NCI-H1092 treated with DMSO at 0.1 percent for 48 hours (cell line): ENCODE measurements at places on chromosomes 11 and 22.

- peak; percentile 16 for DNase-seq
Observed at GRCh38 chr22:33842421-33843094, 77.7 kb downstream of the LARGE1 start.

DNA sequence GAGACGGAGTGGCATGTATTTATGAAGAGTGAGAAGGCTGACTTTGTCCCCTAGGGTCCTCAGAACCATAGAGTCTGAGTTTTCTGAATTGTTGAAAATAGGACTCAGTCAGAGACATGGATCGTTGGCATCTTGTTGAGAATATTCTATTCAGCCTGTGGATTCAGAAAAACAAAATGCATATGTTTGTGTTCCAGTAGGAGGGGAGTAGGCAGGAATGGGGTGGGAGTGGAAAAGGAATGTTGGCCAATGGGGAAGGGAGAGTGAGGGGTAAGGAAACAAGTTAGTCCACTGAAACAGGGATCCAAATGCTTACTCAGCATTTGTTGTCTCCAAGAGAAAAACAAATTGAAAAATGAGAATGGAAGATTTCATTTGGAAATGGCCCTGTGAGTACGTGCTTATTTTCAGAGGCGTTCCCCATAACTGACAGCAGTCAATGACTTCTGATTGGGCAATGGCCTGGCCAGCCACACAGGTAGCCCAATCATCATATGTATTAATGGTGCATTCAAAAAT lies 14.7 kb downstream of the BARX2 start:
- no peak for DNase-seq

- no peak for DNase-seq
Observed at GRCh38 chr11:2295971-2296912, 5.5 kb downstream of the C11orf21 start.

GRCh38 chr11:102600666-102601065 lies 24.5 kb downstream of the MMP20 start:
- DNase-seq, result no peak

DNA sequence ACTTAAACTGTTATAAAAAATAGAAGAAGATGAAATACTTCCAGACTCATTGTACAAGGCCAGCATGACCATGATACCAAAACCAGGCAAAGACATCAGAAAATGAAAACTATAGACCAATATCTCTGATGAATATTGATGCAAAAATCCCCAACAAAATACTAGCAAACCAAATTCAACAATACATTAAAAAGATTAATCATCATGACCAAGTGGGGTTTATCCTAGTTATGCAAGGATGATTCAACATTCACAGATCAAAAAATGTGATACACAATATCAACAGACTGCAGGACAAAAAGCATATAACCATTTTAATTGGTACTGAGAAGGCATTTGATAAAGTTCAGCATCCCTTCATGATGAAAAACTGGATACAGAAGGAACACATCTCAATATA lies 824.5 kb upstream of the RAG2 start:
- DNase-seq, result no peak

GRCh38 chr22:30423301-30423958 lies 2.1 kb upstream of the MTFP1 start:
- DNase-seq, result no peak

DNA sequence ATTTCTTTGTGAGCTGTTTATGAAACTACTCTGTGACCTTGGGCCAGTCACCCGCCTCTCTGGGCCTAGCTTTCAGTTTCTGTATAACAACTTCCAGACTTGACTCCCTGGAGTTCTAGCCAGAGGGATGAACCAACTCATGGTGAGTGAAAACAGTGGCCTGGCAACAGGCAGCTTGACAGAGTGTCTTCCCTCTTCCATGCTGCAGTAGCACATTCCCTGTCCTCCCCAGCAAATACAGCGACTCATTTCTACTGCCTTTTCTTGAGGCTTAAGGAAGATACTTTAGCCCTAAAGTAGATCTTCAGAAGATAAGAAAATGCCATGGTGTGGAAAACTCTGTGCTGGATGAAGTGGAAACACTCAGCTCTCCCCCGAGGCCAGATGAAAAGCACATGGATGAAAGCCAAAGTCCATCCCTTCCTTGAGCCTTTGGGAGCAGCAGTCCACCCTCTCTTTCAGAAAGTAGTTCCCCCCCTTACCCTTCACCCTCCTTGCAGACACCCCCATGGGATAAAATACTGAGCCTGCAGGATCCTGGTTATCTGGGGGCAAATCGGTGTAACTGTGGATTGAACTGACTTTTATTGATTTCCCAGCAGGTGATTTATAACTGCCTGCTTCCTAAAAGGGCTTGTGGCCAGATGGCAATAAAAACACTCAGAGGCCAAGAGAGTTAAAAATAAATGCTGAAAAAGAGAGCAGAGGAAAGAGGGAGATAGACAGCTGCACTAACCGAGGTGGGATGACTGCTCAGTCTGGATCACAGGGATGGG lies 24.1 kb downstream of the IRAG1 start:
- DNase-seq, result peak; percentile 92

GRCh38 chr11:2304506-2305139 lies 2.8 kb downstream of the TSPAN32 start:
- DNase-seq, result no peak

DNA sequence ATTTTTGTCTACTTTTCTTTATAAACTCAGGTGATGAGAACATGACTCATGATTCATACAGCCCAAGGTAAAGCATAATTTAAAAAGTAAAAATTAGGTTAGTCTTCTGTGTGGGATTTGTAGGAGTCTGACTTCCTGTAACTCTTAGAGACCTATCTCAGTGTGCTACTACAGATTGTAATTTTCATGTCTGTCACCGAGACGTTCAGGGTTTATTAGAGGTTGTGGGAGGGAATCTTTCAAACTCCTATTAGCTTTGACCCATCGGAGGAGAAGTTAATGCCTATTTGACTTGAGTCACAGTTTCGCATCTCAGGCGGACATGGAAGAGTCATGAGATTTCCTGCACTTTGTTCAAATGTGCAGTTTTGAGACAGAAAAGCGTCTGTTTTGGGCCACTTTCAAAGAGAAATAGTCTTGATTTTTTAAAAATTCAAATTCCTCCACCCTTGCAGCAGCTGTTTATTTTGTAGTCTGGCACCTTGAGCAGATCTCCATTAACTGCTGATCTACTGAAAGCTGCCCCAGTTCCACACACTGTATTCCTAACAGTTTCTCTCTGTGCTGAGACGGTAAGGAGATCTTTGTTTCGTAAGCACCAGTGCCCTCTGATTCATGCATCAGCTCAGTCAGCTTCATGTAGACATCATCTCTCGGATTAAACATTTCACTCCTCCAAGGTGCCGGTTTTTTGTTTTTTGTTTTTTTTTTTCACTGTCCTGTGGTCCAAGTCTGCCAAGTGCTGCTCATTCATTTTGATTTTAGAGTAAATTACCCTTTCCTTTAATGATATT lies 24.3 kb downstream of the ALKBH3 start:
- DNase-seq, result no peak
